Left ventricle myocardium superior (tissue), 1 donor: ENCODE measurements at places on chromosomes 12 and 14. TPM values are rescaled to one million over a fixed set of nuclear protein-coding genes. Genes with fewer than 3 reads are reported as not detected.

Gene C12orf54
- not detected for total RNA-seq

Gene NKX2-1
- total RNA-seq = not detected

Gene NFATC4
- total RNA-seq = 21.7 TPM

Gene LMO3
- total RNA-seq = 2.6 TPM

Gene RAD51AP1
- 1.2 TPM for total RNA-seq

Gene DHRS2
- total RNA-seq = not detected
